ENCODE measurements at places on chromosomes 3 and 15.

GRCh38 chr3:6671363-6671762 lies 189.6 kb upstream of the GRM7 start:
- no peak for DNase-seq

DNA sequence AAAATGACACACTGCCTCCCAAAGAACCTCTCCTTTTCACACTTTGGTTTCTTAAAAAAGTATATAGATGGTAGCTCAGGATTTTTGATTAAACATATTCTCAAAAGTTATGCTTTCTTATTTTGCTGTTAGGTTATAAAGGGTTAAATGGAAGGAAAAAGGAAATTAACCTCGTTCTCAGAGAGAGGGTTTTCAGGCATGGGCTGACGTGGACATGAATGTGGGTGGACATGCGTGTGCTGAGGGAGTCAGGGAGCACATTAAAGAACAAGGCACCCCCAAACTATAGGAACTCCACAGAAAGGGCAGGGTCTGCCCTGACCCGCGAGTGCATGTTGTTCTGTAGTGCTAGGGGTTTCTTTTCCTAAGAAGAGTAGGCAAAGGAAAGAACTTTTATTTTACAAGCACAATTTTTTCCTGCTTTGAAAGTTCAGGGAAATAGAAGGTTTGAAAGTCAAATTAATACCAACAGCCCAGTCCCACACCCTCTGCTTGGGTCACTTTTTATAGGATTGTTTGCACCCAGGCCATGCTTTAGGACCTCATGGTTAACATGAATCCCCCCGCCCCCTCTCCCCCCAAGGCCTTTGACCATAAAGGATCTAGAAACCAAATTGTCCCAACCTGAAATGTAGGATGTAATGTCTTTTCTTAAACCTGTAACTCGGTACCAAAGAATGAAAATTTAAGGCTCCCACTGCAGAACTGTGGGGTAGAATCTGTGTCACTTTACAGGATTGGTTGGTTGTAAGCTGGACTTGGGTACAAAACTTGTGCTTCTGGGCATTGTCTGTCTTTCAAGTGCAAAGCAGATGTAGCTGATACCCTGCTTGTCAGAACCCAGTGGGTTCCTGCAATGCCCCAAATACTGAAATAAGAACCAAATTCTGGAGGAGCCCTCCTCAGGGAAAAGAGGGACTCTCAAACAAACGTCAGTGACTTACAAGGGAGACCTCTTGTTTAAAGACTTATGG lies 58.5 kb upstream of the CCR4 start:
- no peak for DNase-seq

DNA sequence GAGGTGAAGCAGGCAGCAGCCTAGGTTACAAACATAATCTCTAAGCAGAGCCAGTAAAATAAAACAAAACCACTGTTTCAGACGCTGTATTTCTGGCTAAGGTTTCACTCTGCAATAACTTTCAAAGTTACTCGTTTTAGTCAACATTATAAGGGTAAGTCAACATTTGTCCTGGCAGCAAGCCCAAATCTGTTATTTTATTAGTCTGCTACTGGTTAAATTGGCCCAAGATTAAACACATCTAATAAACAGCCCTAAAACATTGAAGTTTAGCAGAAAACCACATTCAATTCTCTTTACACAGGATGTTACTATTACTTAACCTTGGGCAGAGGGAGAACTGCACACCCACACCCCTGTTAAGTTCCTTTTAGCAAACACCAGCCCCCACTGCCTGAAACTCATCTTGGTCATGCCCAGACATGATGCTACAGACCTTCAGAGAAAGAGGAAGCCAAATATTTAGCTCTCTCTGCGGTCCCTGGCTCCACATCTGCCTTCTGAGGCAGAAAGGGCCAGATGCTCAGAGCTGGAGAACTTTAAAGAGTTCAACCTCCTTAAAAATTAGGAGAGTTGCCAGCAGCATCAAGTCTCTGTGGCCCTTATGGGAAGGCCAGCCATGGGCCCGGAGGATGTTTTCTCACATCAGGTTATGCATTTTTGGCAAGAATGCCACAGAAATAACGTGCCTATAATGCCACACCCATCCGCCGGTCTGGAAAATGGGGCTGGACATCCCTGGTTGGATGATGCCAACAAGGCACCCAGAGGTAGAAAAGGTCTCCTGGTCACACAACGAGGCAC lies 17.9 kb downstream of the ARHGEF3 start:
- DNase-seq, result no peak

GRCh38 chr15:39285071-39285470 lies 295.8 kb upstream of the THBS1 start:
- no peak for DNase-seq

DNA sequence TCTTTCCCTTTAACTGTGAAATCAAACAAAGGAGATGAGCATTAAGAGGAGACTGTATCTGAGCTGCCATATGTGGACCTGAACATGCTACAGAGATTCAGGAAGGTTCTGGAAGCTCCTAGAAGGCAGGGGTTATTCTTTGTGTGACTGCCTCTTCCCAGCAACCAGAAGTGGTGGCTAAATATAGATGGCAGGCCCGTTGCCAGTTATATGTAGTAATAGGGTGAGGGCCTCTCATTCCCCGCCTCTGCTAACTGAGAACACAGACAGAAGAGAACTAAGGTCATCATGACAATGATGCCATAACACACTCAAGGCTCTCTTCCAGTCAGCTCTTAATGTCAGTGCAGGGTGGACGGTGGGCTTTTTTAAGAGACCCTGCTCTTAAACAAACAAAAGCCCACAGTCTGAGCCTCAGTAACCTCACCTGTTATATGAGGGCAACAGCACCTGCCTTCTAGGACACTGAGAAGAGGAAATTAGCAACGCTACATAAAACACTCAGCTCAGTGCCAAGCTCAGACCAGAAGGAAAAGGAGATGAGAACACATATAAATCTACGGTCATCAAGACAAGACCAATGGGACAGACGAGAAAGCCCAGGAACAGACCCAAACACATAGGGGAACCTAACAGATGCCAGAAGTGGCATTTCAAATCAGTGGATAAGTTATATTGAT lies 22.3 kb downstream of the CFAP92 start:
- no peak for DNase-seq

GRCh38 chr3:105688821-105689220 lies 180.0 kb downstream of the CBLB start:
- no peak for DNase-seq

DNA sequence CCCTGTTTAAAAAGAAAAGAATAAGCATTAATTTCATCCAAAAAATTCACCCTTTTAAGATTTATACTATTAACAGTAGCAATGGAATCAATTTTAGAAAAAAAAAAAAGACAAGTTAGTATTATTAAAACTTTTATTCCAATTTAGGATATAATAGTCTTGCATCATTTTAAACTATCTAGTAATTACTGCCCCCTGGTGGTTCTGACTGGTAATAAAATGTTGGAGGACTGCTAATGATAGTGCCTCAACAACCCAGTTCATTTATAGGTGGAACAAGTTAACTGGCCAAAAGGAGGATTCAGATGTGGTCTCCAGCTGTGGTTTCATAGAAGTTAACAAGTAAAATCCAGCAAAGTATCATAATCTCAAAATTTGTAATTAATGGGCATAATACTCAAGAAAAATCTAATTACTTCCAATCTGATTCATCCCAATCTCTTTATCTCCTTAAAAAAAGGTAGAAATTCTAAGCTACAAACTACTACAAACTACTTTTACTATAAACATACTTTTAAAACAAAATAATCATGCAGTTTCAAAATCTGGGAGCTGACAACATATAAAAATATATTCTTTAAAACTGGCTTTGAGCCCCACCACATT lies 30.7 kb upstream of the WDR49 start:
- no peak for DNase-seq

- no peak for DNase-seq
These were observed 101.5 kb downstream of the RBMS3 start for GRCh38 chr3:29382409-29382808.

DNA sequence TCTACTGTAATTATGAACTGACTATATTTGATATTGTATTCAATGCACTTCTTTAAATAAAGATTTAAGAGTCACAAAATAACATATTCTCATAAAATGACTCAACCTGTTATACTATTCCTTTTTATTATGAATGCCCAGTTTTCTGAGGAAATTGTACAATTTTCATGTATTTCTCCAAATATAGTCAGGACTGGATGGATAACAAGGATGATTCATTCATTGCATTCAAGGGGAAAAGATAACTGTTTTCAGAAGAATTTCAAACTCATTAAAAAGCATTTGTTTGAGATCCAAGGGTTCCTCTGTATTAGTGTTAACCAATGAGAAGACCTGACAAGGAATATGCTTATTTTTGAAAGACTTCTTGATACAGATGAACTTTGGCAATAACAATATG lies 163.7 kb downstream of the MEIS2 start:
- no peak for DNase-seq

DNA sequence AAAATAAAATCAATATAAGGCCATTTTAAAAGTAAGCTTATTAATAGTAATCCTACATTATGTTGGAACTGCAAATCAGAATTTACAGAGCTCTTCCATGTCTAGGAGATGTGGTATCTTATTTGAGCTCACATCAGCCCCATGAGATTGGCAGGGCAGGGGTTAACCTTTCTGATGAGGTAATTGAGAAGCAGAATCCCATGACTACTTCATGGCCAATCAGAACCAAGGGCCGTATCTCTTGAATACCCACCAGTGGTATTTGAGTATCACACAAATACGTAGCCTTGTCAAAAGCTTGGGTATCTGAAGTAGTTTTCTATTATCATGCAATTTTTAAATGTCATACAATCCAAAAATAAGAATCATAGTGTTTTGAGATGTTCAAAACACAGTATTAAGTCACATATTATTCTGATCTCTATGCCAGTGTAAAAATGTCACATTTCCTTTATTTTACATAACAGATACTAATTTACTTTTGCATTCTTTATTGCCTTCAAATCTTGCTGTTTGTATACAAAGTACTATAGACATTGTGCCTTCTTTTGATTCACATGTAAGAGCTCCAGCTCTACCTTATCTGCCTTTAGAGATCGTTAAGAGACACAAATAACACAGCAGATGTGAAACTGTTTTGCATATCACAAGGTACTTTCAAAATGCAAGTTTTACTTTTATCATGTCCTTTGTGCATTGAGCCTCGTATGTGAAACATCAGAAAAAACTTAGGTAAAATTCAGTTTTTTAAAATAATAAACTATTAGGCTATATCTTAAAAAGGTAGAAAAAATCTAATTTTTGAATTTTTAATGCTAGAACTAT lies 251.7 kb upstream of the GOLGA6L4 start:
- DNase-seq, result no peak

DNA sequence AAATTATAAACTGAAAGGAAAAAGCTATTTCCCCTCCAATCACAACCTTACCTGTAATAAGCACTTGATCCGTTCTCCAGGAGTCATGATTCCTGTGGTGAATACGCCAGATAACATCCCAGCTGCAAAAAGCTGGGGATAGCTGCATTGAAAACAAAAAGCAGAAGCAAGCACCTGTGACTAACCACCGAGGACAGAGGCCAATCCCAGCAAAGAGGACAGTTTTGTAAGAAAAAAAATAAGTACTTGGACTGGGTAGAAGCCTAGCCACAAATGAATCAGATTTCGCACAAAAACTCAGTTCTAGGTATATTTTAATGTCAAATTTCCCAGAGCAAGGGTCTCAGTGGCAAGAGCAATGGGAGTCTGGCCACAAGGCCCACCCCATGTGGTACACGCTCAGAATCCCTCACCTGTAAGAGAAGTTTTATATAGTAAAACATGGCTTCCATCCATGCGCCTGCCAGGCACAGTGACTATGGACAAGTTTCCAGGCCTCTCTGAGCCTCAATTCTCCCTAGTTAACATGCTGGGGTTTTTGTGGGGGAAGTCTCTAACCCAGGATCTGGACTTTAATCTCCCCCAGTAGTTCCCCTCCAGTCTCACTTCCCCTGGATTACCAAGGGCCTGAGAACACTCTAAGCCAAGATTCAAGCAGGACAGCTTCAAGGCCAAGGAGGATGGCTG lies 19.2 kb downstream of the SLC25A20 start:
- no peak for DNase-seq

GRCh38 chr3:134772591-134772990 lies 22.5 kb upstream of the EPHB1 start:
- DNase-seq, result no peak

GRCh38 chr15:99969261-99969920 lies 236.2 kb upstream of the LYSMD4 start:
- no peak for DNase-seq

GRCh38 chr3:140146668-140147067 lies 211.7 kb downstream of the CLSTN2 start:
- DNase-seq, result no peak

DNA sequence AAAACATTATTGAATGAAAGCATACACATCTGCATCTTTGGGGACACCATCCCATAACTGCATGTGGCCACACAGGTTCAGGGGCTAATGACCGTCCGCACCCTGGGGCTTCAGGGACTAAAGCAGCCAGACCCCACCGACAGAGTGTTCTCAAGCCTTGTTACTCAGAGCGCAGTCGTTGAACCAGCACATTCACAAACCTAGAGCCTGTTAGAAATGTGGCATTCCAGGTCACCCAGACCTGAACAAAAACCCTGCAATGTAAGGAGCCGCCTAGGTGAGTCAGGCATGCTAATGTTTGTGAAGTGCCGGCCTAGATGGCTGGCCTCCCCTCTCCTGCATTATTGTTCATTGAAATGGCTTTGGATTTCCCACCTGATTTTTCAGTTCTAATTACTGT lies 52.3 kb upstream of the HACD2 start:
- no peak for DNase-seq

GRCh38 chr3:56833022-56833421 lies 31.3 kb upstream of the ARHGEF3 start:
- DNase-seq, result no peak

- no peak for DNase-seq
These were observed 18.8 kb downstream of the DPPA2 start for GRCh38 chr3:109297496-109297895.

GRCh38 chr15:49832511-49832910 lies 211.7 kb downstream of the DTWD1 start:
- no peak for DNase-seq

GRCh38 chr3:141243271-141243707 lies 11.7 kb downstream of the PXYLP1 start:
- no peak for DNase-seq

DNA sequence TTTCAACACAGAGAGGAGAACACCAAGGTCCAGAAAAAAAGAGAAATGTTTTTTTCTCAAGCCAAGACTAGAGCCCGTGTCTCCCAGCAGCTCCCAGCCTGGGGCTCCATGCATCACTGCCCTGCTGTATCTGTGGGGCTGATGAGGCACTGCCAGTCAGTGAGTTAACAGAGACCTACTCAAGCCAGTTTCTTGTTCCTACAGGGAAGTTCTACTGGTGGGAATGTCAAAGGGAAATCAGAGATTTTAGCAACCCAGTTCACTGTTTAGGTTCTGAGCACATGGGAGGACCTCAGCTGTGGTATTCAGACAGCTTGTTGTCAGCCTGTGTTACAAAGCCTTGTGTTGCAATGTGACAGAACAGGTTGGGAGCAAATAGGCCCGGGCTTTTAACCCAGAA lies 234.3 kb downstream of the TLE3 start:
- DNase-seq, result no peak

- DNase-seq, result no peak
These were observed 26.0 kb downstream of the HHLA2 start for GRCh38 chr3:108322352-108322751.
